ENCODE measurements at places on chromosomes 7 and 10.
A peak's percentile ranks its signal among the peaks of the same experiment; 100 is the strongest.

DNA sequence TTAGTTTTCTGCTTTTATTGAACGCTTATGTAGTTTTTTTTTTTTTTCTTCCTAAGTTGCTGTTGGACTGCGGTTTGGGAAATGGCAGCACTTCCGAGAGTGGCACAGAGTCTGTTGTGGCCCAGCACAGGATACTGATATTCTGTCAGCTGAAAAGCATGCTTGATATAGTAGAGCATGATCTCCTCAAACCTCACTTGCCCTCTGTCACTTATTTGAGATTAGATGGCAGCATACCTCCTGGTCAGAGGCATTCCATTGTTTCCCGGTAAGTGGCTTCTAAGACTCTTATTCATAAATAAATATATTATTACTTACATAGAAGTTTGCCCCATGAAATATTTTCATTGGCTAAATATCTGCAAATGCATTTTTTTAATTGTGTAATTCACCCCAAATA lies 101.1 kb downstream of the BTAF1 start:
- DNase-seq, result no peak

DNA sequence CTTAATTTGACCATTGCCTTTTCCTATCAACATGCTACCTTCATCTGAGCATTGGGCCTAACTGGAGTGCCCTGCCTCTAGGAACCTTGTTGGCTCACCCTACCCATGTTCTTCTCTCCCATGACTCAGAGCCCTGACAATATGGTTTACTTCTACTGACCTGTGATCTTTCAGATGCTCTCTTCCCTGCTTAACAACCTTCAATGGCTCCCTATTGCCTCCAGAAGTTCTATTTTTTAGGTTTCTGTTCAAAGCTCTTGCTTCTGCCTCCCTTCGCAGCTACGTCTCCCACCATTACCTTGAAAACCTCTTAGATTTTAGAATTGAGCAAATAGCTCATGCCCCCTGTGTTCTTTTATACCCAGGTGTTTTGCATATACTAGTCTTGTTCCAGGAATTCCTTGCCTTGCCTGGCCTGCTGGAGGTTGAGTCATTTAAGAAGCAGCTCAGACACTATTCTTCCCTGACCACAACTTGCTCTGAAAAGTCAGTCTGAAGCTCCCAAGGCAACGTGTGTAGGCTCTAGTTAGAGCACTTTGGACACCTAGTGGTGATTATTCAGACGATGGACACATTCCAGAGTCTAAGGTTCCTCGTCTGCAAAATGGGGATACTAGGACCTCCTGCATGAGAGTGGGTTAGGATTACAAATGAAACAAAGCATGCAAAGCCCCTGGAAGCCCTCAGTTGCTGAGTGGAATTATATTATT lies 64.4 kb upstream of the EMX2 start:
- DNase-seq, result no peak

DNA sequence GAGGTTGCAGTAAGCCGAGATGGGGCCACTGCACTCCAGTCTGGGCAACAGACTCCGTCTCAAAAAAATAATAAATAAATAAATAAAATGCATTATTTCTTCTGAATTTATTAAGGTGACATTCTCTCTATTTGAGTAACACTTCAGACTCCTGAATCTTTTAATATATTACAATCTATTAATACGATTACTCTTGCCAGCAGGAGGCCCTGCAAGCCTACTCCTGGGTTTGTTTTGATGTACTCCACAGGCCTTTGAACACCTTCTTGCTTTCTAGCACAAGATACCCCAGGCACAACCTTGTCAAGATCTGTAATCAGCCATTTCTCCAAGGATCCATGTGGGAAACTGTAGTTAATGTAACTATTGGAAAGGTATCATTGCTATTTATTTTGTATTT lies 63.5 kb downstream of the COBL start:
- peak; percentile 33 for DNase-seq

DNA sequence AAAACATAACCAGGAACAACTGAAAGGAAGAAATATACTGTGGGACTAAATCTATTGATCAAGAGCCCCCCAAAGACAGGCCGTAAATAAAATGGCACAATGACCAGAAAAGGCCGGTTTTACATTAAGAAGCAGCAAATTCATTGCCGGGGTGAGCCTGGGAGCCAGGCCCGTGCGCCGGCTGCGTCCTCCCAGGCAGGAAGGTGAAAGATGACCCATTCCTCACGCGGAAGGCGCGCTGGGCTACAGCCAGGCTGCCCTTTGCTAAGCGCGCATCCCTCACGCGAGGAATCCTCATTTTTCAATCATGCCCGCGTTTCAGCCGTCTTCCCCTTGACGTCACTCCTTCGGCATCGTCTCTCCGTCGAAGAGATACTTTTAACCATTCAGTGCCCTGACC lies 47.6 kb upstream of the MGMT start:
- DNase-seq, result no peak

DNA sequence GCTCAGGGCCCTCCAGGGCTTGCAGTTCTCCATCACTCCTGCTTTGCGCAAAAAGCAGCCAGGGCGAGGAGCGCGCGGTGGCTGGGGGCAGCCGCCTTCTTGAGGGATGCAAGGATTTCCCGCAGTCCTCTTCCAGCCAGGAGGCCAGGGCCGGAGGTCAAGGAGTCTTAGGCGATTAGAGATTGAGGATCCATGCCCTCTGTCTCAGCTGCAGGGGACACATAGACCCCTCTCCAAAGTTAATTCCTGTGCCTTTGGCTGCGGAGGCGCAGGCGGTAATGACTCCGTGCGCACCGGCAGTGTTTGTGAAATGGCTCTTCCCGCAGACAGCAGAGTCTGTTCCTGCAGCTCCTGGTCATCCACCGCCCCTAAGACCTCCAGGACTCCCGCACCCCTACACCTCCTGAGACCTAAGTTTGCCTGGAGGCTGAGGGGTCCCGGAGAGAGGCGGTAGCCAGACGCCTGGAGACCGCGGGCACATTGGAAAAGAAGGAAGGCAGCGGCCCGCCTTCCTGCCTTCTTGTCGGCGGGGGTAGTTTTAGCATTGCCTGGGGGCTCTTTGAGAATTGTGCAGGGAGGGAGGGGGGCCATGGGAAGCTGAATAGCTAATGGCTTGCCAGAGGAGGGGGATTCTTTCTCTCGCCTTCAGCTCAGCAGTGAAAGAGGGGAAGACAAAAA lies 3.3 kb upstream of the NEUROG3 start:
- DNase-seq, result no peak

DNA sequence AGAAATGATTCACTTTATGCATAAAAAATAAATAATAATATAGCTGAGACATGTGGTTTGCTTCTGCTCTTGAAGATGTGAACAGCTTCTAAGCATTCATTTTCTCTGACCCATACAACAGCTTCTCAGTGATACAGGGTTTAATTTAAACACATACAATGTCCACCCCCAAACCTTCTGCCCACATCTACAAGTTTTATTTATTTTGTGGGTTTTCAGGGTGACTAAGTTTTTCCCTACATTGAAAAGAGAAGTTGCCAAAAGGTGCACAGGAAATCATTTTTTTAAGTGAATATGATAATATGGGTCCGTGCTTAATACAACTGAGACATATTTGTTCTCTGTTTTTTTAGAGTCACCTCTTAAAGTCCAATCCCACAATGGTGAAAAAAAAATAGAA lies 17.2 kb downstream of the INHBA start:
- DNase-seq, result no peak
